ENCODE measurements at places on chromosomes 13 and 19. TPM values are rescaled to one million over a fixed set of nuclear protein-coding genes. Genes with fewer than 3 reads are reported as not detected.

Gene DHDH
- 0.35 TPM for total RNA-seq

Gene ZNF584
- 5.3 TPM for total RNA-seq

Gene TMTC4
- 31.2 TPM for total RNA-seq

Gene DIRAS1
- not detected for total RNA-seq

Gene CFD
- total RNA-seq, result 5.2 TPM

Gene C19orf85
- total RNA-seq, result not detected

Gene C5AR1
- total RNA-seq, result not detected

Gene RPL18
- total RNA-seq, result 2,927 TPM

Gene PEAK3
- not detected for total RNA-seq

Gene ICAM5
- not detected for total RNA-seq

Gene CYP4F11
- not detected for total RNA-seq

Gene LGALS7B
- total RNA-seq, result not detected

Gene ATXN8OS
- total RNA-seq, result not detected

Gene CD33
- total RNA-seq, result not detected

Gene FOXO1
- total RNA-seq, result 6.3 TPM

Gene MCEMP1
- total RNA-seq, result not detected

Gene ZNF491
- 0.17 TPM for total RNA-seq

Gene ZNF600
- 5.0 TPM for total RNA-seq

Gene PRTN3
- not detected for total RNA-seq

Gene SPACA4
- not detected for total RNA-seq

Gene CEACAM4
- not detected for total RNA-seq

Gene FAAP24
- 4.2 TPM for total RNA-seq

Gene LAIR1
- not detected for total RNA-seq

Gene SOX1
- not detected for total RNA-seq

Gene SIGLEC9
- total RNA-seq, result not detected

Gene U2AF1L4
- 5.9 TPM for total RNA-seq

Gene CYP4F8
- total RNA-seq, result not detected

Gene NUMBL
- total RNA-seq, result 32.0 TPM

Gene GJB2
- total RNA-seq, result 5.1 TPM

Gene DAND5
- total RNA-seq, result 0.07 TPM

Gene CCNE1
- 22.1 TPM for total RNA-seq

Gene MRPL54
- total RNA-seq, result 102 TPM

Gene IGFL3
- not detected for total RNA-seq

Gene CACNG6
- total RNA-seq, result 0.94 TPM

Gene CRLF1
- total RNA-seq, result 0.58 TPM

Gene CEACAM7
- total RNA-seq, result not detected

Gene PGLYRP2
- not detected for total RNA-seq

Gene ACP7
- total RNA-seq, result 0.22 TPM

Gene NCAN
- not detected for total RNA-seq

Measured in epithelial cell of proximal tubule (primary cell).